ENCODE measurements at places on chromosomes 2 and 18. TPM values are rescaled to one million over a fixed set of nuclear protein-coding genes. Genes with fewer than 3 reads are reported as not detected.

GRCh38 chr2:11009891-11010290, 98.2 kb downstream of the KCNF1 start:
- H3K4me3 ChIP-seq, result no peak overlapping the region
- H3K4me1 ChIP-seq, result no peaks in the 10 kb centered on the region
- H3K27me3 ChIP-seq, result peaks cover 19% of the 10 kb centered on the region

DNA sequence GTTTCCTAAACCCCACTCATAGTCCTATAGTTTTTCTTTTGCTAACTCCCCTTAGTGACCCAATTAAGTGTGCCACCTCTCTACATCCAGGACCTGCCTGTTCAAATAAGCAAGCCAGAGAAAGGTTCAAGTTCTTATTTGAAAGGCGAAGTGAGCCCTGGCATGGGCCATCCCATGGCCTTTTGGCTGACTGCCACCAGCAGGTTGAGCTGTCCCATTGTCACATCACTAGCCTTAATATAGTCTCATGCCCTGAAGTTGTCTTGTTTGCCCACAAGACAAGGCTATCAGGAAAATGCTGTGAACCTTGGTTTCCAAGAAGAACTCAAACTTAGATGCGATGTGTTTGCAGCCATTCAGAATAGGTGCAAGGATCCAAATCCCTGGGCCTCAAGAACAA, 158.8 kb downstream of the SH3RF3 start:
- H3K4me1 ChIP-seq, result peaks cover 2% of the 10 kb centered on the region
- no peak for DNase-seq
- H3K4me3 ChIP-seq, result no peak overlapping the region
- no peaks in the 10 kb centered on the region for H3K36me3 ChIP-seq
- H3K27me3 ChIP-seq, result peaks cover 27% of the 10 kb centered on the region

- peaks cover 35% of the 10 kb centered on the region for H3K4me1 ChIP-seq
- H3K27me3 ChIP-seq, result no peaks in the 10 kb centered on the region
- H3K4me3 ChIP-seq, result no peak overlapping the region
Observed at GRCh38 chr18:69883781-69884180, 63.9 kb downstream of the CD226 start.

- no peak overlapping the region for H3K4me3 ChIP-seq
- DNase-seq, result no peak
- peaks cover 3% of the 10 kb centered on the region for H3K36me3 ChIP-seq
- H3K27me3 ChIP-seq, result no peaks in the 10 kb centered on the region
Observed at GRCh38 chr2:30503007-30503694, 56.1 kb downstream of the LCLAT1 start.

GRCh38 chr2:98468621-98469236, 24.1 kb downstream of the INPP4A start:
- H3K27ac ChIP-seq, result peak overlapping the region; percentile 63
- no peaks in the 10 kb centered on the region for H3K27me3 ChIP-seq
- DNase-seq, result no peak
- peak overlapping the region; percentile 75 for H3K4me3 ChIP-seq
- H3K4me1 ChIP-seq, result peaks cover 78% of the 10 kb centered on the region

DNA sequence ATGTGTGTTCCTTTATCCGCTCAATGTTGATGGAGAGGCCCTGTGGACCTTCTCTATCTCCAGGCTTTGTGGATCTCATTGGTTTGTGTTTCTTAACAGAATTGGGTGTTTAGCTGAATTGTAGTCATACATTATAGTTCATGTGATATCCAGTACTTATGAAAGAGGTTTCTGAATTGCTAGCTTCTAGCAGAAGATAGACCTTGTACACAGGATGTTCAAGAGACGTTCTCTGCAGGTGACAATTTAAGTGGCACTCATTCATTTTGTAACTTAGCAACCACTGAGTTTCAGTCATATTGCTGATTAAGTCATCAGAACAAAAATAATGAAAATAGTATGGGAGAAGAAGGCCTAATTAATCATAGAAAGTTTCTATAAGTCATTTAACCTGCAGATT, 279.2 kb downstream of the ALPK2 start:
- no peak for DNase-seq
- no peak overlapping the region for H3K4me3 ChIP-seq
- H3K27ac ChIP-seq, result no peak overlapping the region
- peaks cover 3% of the 10 kb centered on the region for H3K27me3 ChIP-seq

- no peak for DNase-seq
- H3K27me3 ChIP-seq, result peaks cover 13% of the 10 kb centered on the region
- H3K4me3 ChIP-seq, result no peak overlapping the region
- no peaks in the 10 kb centered on the region for H3K4me1 ChIP-seq
Observed at GRCh38 chr2:204669382-204669781, 124.1 kb downstream of the PARD3B start.

DNA sequence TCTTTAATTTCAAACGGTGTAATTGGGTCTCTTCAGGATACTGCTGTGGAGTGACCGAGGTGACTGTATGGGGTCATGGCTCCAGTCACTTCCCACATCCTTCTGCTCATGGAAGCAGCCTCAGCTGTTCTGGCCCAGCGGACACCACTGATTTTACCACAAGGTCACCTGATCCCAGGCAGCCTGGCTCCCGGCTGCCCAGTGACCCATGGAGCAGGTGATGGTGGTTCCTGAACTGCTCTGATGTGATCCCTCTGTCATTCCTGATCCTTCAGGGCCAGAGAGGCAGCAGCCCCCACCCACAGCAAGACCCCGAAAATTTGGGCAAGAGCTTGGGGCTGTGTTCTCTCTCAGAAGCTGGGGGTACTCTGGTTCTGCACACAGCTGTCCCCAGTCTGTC, 35.5 kb upstream of the HS6ST1 start:
- no peak overlapping the region for H3K4me3 ChIP-seq
- H3K4me1 ChIP-seq, result no peaks in the 10 kb centered on the region
- H3K36me3 ChIP-seq, result no peaks in the 10 kb centered on the region

The SPATA3 gene
- not detected for total RNA-seq

The REG3G gene
- not detected for total RNA-seq

The GLI2 gene
- not detected for total RNA-seq

Measured in T-helper 17 cell (primary cell).